ENCODE measurements at places on chromosomes 7 and 10. TPM values are rescaled to one million over a fixed set of nuclear protein-coding genes. Genes with fewer than 3 reads are reported as not detected.

The GIMAP2 gene
- 2.6 TPM for polyA plus RNA-seq

- H3K4me1 ChIP-seq = peaks cover under 1% of the 10 kb centered on the region
- DNase-seq = peak; percentile 13
- H3K36me3 ChIP-seq = no peaks in the 10 kb centered on the region
- H3K27me3 ChIP-seq = no peaks in the 10 kb centered on the region
Observed at GRCh38 chr7:465710-466400, 53.8 kb downstream of the PDGFA start.

DNA sequence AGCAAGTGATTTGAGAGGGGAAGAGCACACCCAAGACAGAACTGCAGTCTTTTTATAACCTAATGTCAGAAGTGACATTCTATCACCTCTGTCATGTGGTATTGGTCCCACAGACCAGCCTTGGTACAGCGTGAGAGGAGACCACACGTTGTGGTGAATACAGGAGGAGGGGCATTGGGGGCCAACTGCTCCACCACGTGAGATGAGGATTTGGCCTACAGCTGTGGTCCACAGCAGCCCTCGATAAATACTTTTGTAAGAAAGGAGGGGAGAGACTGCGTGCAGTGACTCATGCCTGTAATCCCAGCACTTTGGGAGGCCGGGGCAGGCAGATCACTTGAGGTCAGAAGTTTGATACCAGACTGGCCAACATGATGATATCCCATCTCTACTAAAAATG is 243.1 kb downstream of the FGFR2 start:
- H3K27ac ChIP-seq = no peak overlapping the region
- H3K4me1 ChIP-seq = no peaks in the 10 kb centered on the region
- H3K27me3 ChIP-seq = no peaks in the 10 kb centered on the region
- no peak for DNase-seq

- no peak for DNase-seq
- peaks cover 10% of the 10 kb centered on the region for H3K27me3 ChIP-seq
- no peaks in the 10 kb centered on the region for H3K36me3 ChIP-seq
- no peak overlapping the region for H3K4me3 ChIP-seq
- H3K27ac ChIP-seq = no peak overlapping the region
Observed at GRCh38 chr10:132181691-132182425, 4.9 kb upstream of the DPYSL4 start.

DNA sequence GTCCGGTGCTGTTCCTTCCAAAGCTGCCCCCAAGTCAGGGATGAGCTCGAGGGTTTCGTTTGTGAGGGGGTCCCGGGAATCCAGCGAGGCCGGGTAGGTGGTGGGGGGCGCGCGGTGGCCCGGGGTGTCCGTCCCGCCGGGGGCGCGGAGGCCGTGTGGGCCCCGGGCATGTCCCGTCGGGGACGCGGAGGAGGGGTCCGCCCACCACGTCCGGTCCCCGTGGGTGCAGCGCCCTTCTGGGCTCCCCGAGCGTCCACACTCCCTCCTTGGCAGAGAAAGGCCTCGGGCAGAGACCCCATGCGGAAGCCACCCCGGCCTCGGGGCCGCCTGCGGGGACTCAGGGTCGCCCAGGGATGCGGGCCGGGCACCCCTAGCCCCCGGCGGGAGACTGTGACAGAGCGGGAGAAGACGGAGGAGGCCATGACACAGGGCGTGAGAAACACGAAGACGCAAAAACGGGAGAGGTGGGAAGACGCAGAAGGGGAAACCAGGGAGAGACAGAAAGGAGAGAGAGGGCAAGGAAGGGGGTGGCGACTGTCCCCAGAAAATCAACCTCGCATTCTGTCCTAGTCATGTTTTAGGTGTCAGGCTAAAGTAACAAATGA is 640 bp upstream of the ZNF425 start:
- peak overlapping the region; percentile 93 for H3K4me3 ChIP-seq
- peak overlapping the region; percentile 94 for H3K27ac ChIP-seq
- DNase-seq = peak; percentile 46
- H3K4me1 ChIP-seq = peaks cover 6% of the 10 kb centered on the region

DNA sequence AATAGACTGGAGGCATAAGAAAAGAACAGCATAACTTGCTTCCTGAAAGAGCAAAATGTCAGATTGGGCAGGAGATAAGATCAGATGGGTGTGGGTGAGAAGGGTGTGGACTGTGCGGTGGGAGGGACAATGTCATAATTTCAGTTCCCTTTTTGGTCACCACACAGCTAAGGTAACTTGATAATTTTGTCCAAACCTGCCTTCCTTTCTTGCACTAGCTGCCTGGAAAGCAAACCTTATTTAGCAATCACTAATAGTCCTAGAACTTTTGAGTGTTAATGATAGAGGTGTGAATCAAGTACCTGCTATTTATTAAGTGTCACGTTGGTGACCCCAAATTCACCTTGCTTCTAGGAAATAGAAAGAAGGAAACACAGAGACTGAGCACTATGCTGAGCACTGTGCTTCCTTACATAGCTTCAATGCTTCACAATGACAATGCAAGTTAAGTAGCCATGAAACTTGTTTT is 72.4 kb upstream of the SP4 start:
- H3K4me1 ChIP-seq = no peaks in the 10 kb centered on the region
- H3K27me3 ChIP-seq = no peaks in the 10 kb centered on the region
- no peak overlapping the region for H3K4me3 ChIP-seq
- H3K36me3 ChIP-seq = no peaks in the 10 kb centered on the region
